Caco-2 (cell line): ENCODE measurements at places on chromosomes 1 and 21.

- no peak for DNase-seq
Measured at GRCh38 chr1:74399249-74399648, 113.2 kb downstream of the LRRC53 start.

- peak; percentile 35 for DNase-seq
Measured at GRCh38 chr1:65264197-65264929, 45.0 kb upstream of the DNAJC6 start.

DNA sequence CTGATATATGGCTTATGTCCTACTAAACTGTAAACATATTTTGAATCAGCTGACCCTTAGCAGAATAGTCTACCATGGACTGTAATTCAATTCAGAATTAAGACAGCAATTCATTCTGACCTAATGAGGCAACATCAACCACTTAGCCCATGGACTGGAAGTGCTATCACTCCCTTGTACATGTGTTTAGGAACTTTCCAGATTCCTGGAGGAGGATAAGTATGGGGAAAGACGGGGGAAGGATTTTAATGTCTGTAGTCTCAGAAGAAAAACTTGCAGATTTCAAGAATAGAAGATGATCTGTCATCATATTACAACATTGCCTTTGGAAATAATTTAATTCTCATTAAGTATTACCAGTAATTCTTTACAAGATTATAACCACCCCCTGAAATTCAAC is 56.3 kb downstream of the PTGFR start:
- no peak for DNase-seq

GRCh38 chr1:114756949-114757454 is 782 bp downstream of the CSDE1 start:
- peak; percentile 19 for DNase-seq

DNA sequence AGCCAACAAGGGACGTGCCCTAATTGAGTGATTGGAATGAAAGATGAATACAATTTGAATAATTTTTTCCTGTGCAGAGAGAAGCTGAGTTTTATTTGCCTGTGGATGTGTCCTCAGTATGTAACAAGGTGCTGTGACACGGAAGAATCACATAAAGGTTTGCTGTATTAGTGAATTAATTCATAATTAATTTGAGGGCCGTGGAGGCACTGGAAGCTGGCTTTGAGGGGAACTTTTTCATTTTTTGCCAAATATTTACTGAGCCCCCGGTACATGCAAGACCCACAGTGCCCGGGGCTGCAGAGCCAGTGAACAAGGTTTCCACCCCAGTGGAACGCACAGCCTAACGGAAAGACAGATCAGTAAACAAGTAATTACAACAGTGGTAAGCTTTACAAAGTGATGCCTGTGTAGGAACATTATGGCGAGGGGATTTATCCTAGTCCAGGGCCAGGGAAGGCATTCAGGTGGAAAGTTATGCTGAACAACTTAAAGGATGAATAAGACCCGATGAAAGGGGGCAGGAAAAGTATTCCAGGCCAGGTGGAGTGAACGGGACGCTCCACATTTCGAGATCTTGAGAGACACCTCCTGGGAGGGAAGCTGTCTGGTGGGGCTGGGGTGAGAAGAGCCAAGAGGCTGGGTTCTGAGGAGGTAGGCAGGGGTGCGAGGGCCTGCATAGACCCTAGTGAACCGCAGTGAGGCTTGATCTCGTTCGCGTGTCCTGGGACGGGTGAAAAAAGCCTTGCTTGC is 773 bp upstream of the RCC2 start:
- no peak for DNase-seq

- peak; percentile 82 for DNase-seq
Measured at GRCh38 chr1:200488375-200489165, 78.7 kb upstream of the ZNF281 start.

- DNase-seq = no peak
Measured at GRCh38 chr1:184965439-184965838, 8.9 kb downstream of the NIBAN1 start.

DNA sequence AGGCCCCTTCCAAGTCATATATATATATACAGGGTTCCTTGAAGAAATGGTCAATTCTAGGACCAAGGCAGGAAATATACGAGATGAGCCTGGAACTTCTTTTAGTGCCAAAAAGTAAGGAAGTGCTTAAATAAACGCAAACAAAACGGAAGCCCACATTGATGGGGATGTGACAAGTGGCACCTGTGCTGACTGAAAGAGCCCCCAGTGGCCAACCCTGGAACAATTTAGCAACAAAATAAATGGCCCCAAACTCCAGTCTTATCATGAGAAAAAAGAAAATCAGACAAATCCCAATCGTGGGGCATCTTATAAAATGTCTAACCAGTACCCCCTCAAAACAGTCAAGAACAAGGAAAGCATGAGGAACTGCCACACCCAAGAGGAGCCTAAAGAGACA is 17.7 kb downstream of the PLA2G5 start:
- no peak for DNase-seq

DNA sequence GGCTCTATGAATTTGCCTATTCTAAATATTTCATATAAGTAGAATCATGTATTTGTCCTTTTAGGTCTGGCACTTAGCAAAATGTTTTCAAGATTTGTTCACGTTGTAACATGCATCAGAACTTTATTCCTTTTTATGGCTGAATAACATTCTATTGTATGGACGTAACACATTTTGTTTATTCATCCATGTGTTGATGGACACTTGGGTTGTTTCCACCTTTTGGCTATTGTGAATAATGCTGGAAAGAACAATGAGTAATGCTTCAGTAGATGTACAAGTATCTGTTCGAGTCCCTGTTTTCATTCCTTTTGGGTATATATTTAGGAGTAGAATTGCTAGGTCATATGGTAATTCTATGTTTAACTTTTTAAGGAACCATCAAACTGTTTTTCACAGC is 24.7 kb downstream of the SLC35A3 start:
- DNase-seq = no peak

DNA sequence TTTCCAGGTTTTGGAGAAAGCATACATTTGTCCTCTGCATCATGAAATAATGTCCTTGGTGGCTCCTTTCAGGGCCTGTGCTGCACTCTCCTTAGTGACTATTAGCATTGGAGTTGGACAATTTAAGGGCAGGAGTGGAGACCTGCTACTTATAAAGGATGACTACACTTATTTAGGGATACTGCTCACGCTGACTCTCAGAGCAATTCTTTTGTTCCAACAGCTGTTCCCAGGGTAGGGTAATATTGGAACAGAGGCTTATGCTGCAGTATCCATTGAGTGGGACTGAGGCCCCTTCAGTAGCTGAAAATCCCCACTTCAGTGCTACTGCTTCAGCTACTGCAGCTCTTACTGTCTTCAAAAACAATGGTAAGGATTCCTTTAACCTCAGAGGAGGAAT is 84.6 kb downstream of the GPR88 start:
- DNase-seq = no peak

GRCh38 chr21:15211491-15212133 is 146.8 kb upstream of the NRIP1 start:
- no peak for DNase-seq

GRCh38 chr1:223831755-223832636 is 13.8 kb downstream of the TP53BP2 start:
- no peak for DNase-seq

DNA sequence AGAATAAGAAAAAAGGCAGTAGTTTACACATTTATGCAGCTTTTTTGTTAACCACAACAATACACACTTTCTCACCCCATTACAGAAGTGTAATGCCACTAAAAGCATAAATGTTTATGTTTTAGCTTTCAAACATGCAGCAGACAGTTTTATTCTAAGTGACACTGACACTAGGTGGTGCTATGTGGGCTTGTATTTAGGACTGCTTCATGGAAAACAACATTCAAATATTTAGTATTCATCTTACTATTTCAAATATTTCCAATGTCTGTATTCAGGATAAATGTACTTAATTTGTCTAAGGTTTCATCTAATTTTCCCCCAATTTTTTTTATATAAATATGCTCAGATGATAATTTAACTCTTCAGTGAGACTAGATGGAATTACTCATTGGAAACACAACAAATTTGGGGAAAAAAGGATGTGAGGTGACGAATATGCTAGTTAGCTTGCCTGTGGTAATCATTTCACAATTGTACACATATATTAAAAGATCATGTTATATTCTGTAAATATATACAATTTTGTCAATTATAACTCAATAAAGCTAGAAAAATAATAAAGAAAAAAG is 71.4 kb downstream of the USP1 start:
- no peak for DNase-seq

DNA sequence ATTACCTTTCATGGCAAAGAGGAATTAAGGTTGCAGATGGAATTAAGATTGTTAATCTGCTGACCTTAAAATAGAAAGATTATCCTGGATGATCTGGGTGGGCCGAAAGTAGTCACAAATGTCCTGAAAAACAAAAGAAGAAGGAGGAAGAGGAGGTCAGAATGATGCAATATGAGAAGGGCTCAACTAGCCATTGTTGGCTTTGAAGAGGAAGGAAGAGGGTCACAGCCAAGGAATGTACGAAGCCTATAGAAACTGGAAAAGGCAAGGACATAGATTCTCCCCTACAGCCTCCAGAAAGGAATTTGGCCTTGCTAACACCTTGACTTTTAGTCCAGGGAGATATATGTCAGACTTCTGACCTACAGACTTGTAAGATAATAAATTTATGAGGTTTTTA is 39.4 kb upstream of the FMOD start:
- DNase-seq = no peak

DNA sequence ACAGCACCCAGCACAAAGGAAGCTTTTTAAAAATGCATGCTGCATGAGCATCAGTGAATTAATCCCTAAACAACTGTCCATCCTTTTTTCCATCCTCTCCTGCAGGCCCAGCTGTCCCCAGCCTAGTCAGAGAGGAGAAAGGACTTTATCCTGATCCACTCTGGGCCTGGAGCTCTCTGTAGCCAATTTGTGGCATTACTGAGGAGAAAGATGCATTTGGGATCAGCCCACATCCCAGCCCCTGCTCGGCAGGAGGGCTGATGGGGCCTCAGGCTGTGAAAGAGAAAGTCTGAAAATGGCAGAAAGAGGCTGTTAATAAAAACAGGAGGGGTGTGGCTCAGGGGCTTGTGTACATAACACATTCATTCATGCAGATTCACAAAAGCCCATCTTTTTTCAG is 37.5 kb upstream of the ATP2B4 start:
- no peak for DNase-seq

DNA sequence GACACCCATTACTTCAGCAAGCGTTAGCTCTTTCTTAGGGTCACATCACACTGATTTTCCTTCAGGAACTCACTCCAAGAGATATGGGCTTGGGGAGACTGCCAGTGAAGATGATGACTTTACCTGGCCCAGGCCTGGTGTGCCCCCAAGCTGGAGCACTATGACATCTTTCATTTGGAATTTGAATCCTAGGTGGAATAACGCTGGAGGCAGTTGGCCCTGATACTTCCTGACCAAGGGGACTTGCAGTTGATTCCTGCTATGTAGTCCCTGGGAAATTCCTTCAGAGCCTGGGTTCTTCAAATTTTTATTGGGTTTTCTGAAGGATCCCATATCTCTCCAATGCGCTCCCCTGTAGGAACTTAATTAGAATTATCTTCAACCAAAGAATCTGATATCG is 114.9 kb upstream of the GUCA2B start:
- DNase-seq = no peak

GRCh38 chr1:230230948-230231773 is 164.1 kb downstream of the GALNT2 start:
- DNase-seq = no peak

DNA sequence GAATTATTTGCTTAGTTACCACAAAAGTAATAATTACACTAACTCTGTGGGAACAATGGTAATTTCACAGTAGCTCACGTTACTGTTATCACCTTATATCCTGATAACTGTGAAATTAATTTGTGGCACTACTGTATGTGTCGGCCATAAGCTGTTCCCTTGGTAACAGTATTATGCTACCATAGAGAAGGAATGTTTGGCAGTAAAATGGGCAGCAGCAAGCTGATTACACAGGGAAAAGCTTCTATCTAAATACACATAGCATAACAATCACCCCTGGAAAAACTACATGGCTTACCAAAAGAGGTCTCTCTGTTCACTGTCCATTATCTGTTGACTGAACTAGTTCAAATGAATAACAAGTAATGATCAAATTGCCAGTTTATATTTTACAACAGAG is 124.1 kb downstream of the DPYD start:
- DNase-seq = peak; percentile 1

- DNase-seq = peak; percentile 8
Measured at GRCh38 chr1:54800041-54800898, 853 bp downstream of the TTC22 start.

GRCh38 chr21:36603221-36603620 is 95.7 kb upstream of the SIM2 start:
- DNase-seq = no peak

- DNase-seq = no peak
Measured at GRCh38 chr21:42310411-42311001, 4.7 kb downstream of the TFF3 start.

DNA sequence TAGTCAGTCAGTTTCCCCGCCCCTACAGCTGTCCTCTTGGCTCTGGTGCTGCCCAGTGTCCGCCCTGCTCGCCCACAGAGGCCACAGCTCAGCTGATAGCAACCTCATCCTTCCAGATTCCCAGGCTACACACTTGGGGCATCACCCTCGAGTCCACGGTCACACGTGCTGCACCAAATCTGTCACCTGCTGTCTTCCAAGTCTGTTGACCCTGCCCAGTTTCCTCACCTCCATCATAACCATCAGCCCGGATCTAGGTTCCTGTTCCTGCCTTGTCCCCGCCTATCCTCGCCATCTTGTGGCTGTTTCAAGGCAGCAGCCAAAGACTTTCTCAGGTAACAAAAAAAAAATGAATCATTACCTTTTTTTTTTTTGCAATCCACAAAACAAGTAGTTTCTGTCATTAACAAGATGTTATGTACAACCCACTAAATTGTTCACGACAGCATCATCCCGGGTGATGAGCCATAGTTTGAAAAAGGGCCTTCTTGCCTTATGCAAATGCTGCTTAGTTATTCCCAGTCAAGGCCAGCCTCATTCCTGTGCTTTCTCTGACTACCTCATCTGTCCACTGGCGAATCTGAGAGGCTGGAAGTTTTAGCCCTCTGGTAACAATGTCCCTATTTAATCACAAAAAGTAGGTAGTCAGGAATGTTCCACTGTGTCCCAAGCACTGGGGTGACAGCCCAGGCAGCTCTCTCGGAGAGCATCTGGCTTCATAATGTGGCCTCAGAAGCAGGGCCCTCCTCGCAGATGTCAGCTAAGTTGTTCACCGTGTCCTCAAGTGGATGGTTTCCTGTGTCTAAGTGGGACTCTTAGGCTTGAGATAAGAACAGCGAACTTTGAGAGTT is 4.9 kb upstream of the MIIP start:
- DNase-seq = no peak

DNA sequence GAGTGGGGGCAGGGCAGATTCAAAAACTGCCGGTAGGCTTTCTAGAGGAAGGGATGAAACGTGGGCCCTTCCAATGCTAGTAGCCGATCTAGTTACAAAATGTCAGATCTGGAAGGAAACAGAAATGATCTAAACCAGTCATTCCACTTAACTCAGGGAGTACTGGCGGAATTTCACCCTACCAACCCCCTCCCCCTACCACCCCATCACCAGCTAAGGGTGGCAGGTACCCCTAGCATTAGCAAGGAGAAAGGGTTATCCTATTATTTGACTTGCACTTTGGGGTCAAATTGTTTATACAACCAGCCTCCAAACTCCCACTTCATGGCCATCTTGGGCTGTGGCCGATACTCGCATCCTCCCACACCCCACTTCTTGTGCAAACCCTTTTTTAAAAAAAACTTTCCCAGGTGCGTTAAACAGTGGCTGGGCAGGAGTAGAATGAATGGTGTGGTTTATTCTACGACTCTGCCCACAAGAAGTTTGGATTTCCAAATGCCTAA is 644 bp upstream of the MRPL24 start:
- no peak for DNase-seq
